NCI-H2081 (cell line): ENCODE measurements at places on chromosomes 11 and 22.

GRCh38 chr22:46053563-46054090 is 76.7 kb upstream of the WNT7B start:
- peak; percentile 82 for DNase-seq

GRCh38 chr11:74162681-74163467 is 7.9 kb downstream of the C2CD3 start:
- DNase-seq, result no peak

GRCh38 chr11:23313001-23313400 is 452.7 kb upstream of the CCDC179 start:
- no peak for DNase-seq

DNA sequence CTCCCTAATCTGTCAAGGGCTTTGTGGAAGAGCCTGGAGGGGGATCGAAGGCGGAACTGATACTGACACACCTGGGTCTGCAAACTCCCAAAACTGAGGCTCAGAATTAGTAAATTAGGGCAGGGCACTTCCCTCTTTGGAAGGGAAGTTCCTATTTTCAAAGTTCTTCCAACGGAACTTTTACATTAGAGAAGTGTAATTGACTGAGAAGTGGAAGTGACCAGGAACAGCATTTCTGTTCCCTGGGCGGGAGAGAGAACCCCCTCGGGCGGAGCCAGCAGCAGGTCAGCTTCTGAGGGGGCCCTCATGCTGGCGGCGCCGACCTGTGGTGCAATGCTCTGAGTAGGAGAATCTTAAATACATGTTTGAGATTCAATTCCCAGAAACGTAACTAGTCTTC is 1.1 kb upstream of the CBL start:
- DNase-seq, result no peak

- DNase-seq, result no peak
These were observed 642 bp upstream of the C11orf58 start for GRCh38 chr11:16737818-16738192.

DNA sequence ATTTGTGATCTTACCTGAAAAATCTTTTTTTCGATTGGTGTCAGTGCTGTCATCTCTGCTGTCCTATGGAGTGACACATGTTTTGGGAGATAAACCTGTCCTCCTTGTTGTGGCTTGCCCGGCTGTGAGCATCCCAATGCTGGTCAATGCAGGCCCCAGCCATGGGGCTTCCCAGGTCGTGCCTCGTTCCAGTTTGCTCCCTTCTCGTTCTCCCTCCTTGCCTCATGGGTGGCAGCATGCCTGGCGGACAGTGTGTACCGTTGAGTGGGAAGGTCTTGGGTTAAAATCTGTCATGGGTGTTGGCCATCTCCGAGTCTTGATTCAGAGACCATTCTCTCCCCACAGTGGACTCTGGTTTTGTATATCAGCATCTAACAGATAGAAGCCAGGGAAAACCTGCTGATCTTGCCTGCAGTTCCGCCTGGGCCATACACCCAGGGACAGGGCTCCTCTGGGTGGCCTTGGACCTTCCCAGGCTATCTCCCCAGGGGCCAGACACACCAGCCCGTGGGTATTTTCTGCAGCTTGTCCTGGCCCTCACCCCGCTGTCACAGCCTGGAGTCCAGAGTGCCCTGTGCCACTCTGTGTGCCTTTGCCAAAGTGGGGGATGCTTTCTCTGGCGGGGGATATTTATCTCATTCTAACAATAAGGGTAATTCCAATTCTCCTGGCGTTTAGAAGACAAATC is 208.1 kb downstream of the TBC1D22A start:
- DNase-seq, result no peak

GRCh38 chr11:44629732-44630345 is 64.4 kb downstream of the CD82 start:
- DNase-seq, result no peak

DNA sequence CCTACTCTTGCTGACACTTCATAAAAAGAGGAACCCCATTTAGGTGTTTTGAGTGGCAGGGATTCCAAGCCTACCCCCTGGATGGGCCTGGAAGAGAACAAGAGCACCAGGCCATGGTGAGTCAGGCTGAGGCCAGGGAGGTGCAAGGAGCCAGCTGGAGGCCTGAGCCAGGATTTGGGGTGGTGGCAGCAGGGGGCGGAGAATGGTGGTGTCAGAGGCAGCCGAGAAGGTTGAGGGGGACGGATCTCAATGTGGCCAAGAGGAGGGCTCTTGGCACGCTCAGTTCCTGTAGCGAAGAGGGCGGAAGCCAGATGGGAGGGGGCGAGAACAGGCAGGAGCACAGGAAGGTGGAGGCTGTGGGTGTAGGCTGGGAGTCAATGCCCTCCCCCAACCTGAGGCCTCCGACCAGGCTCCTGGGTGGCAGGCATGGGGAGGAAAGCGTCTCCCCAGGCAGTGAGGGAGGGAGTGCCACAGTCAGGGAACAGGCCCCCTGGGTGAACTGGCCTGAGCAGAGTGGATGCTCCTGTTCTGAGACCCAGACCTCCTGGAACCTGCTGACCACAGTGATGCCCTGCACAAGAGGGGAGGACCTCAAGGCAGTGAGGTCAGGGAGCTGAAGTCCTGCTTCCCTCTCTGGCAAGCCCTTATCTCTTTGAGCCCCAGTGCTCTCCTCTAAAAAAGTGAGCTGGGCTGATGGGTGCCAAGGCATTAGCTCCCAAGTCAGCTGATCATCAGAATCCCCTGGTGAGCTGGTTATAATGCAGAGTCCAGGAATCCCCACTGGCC is 13.9 kb downstream of the RTN4RL2 start:
- no peak for DNase-seq

- DNase-seq, result no peak
These were observed 80.6 kb upstream of the CLDN5 start for GRCh38 chr22:19604711-19605268.

DNA sequence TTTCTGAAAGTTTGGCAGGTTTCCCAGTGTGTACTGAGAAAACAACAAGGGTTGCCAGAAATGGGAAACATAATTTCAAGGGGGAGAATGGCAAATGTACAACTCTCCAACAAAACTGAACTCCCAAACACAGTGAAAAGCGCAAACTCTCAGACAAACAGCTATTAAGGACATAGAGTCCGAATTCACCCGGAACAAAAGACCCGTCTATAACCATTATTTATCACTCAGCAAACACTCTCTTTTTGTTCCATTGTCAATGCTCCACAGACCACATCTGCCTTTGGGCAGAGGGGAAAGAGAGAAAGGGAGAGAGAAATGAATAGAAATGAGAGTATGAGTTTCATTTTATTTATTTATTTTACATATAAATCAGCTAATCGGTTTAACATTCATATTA is 21.7 kb downstream of the KIRREL3 start:
- DNase-seq, result peak; percentile 99

DNA sequence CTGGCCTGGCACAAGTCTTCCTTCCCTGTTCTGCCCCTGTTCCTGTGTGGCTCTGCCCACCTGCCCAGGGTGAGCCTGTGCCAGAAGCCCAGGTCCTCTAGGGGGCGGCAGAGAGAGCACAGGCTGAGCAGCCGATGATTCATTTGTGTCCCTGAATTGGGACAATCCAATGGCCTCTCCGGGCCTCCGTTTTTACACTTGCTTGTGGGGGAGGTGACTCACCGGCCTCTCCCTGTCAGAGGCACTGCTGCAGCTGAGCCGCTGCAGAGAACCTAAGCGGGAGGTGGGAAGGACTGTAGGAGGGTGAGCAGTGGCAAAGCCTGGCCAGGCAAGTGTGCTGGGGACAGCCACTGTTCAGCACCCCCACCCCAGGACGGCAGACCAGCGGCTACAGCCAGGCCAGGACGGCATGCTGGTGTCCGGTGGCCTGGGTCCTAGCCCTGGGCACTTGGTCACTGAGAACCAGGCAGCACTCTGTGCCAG is 65.2 kb upstream of the LMO1 start:
- peak; percentile 76 for DNase-seq

- no peak for DNase-seq
These were observed 1.6 kb upstream of the DDX10 start for GRCh38 chr11:108663154-108663877.

DNA sequence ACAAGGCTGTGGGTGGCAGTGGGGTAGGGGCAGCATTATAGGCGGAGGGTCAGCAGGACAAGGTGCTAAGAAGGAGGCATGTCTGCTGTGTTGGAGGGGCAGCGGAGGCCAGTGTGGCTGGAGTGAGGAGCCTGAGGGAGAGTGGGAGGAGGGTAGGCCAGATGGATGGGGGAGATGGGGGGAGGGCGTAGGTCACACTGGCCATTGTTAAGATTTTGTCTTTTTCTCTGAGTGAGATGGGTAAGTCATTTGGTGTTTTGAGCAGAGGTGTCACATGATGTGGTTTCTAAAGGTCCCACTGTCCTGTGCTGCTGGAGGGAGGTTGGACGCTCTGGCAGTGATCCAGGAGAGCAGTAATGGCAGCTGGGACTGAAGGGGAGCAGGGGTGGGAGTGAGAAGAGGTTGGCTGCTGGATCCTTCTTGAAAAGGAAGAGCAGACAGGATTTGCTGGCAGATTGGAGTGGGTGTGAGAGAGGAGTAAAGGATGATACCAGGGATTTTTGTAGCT is 9.8 kb downstream of the PPP6R3 start:
- no peak for DNase-seq

DNA sequence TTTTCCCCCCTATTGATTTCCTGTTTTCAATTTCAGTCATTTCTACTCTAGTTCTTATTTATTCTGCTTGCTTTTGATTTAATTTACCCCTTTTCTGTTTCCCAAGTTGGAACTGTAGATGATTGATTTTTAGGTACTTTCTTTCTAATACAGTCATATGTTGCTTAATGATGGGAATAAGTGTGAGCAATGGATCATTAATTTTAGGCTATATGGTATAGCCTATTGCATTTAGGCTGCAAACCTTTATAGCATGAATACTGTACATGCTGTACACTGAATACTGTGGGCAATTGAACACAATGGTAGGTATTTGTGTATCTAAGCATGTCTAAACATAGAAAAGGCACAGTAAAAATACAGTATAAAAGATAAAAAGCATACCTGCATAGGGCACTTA is 44.9 kb downstream of the DDX10 start:
- DNase-seq, result no peak

GRCh38 chr11:20243974-20244373 is 83.7 kb upstream of the DBX1 start:
- DNase-seq, result no peak

GRCh38 chr22:37750596-37751162 is 53.8 kb downstream of the TRIOBP start:
- no peak for DNase-seq

DNA sequence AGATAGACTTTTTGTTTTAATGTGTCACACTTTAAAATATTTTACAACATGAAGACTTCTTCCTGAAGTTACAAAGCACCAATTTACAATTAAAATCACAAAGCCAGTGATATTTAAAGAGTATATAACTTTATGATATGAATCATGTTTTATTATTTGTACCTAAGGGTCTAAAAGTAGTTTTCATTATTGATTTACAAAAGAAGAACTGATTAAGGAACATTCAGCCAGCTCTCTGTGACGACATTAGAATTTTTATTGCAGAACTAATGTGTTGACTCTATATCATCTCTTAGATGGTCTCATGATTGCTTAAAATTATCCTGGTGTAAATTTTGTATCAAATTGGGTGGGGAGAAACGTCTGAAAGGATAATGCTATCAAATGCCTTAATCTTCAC is 82.8 kb upstream of the ALKBH3 start:
- DNase-seq, result no peak

DNA sequence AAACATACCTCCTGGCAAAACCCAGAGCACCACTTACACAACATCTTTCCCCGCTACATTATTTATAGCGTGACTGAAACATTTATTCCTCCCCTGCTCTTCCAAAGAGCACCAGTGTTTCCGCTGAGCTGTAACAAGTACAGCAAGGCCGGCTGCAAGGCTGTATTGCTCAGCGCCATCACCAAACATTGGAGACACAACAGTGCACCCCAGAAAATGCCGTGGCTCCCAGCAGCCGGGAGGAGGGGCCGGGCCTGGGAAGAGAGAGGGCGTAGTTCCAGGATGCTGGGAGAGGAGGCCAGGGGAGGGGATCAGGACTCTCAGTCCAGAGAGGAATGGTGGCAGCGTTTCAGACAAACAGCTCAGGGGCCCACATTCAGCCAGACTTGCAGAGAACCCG is 133.2 kb downstream of the DSCAML1 start:
- DNase-seq, result no peak

DNA sequence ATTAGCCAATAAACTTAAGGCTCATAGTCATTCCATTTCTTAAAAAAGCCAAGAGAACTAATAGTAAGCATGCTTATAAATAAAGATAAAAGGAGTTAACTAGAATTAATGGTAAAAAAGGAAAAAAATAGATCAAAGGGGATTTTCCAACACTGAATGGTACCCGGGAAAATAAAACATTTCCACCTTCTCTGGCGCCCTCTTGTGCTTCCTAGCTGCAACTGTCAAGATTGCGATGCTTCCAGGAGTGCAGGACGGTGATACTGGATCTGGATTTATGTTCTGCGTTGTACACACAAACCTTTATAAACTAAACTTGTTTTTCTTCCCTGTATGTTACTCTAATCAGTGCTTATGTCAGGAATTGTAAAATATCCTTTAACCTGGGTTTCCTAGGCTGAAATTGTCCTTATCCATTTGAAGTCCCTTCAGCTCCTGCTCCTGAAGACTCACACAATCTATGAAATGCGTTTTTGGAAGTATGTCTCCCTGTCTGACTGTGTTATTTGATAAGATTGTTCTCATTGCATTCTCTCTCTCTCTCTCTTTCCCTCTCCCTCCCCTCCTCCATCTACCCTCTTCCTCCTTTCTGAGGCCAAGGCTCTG is 9.6 kb upstream of the HTATIP2 start:
- peak; percentile 44 for DNase-seq

GRCh38 chr11:19344661-19345518 is 104.1 kb upstream of the E2F8 start:
- peak; percentile 9 for DNase-seq

DNA sequence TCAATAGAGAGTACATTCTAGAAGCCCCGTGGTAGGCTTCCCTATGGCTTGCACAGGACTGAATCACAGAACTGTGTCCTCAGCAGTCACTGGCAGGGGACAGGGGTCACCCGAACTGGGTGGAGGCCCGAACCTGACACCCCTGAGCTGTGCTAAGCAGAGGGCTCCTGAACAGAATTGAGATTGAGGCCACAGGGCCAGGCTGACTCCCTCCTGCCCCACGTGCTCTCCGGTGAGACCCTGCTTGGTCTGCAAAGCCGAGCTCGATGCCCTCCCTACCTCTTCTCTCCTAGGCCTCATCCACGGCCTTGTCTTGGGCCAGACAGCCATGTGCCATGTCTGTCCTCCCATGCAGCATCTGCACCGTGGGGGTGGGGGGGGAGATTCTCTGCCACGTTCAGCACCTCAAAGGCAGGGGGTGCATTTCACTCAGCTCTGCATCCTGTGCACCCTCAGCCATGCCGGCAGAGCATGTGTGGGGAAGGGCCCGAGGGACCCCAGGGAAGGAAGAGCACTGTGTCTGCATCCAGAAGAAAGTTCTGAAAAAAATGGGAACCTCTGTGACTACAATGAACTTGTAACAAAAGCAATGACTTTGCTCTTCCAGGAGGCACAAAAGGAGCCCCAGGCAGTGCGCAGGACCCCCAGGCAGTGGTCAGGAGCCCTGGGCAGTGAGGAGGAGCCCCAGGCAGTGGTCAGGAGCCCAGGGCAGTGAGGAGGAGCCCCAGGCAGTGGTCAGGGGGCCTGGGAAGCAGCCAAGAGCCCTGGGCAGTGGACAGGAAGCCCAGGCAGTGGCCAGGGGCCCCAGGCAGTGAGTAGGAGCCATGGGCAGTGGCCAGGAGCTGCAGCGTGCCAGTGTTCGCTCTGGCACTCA is 76.7 kb upstream of the SEPTIN5 start:
- no peak for DNase-seq

GRCh38 chr11:44979543-44980399 is 29.1 kb upstream of the TP53I11 start:
- peak; percentile 90 for DNase-seq

- no peak for DNase-seq
These were observed 7.5 kb downstream of the RASD2 start for GRCh38 chr22:35547987-35548721.

GRCh38 chr11:12842933-12843636 is 166.0 kb upstream of the RASSF10 start:
- peak; percentile 83 for DNase-seq
